ENCODE measurements at places on chromosomes 6 and 20. TPM values are rescaled to one million over a fixed set of nuclear protein-coding genes. Genes with fewer than 3 reads are reported as not detected.

DNA sequence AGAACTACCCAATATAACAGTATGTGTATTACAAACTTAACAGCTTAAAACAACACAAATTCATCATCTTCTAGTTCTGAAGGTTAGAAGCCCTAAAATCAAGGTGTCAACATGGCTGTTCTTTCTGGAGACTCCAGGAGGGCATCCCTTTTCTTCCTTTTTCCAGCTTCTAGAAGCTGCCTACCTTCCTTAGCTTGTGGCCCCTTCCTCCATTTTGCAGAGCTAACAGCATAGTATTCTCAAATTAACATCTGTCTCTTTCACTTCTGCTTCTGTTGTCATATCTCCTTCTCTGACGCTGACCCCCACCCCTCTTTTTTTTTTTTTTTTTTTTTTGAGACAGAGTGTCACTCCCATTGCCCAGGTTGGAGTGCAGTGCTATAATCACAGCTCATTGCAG, 52.8 kb upstream of the AKIRIN2 start:
- no peak for DNase-seq

Gene B3GALT4
- total RNA-seq = 3.7 TPM

GRCh38 chr6:43809417-43810305, 39.6 kb downstream of the VEGFA start:
- no peak for DNase-seq

Gene PHACTR3
- total RNA-seq = not detected

GRCh38 chr6:169865346-169866139, 114.1 kb downstream of the ERMARD start:
- DNase-seq = no peak

DNA sequence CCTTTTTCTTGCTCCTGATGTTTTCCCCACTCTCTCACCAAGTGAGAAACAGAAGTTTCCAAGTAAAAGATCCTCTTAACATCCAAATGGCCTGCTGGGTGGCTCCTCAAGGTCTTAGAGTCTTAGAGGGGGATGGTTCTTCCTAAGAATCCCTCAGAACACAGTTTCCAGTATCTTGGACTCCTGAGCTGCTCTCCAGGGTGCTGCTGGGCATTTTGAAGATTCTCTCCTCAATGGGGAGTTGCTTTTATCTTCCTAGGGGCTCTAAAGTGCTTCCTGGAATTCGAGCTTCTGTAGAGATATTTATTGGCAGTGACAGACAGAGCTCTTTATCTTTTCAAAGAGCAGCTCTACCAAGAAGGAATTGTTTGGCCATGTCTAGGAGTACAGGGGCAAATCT, 70.8 kb upstream of the SLC35B3 start:
- no peak for DNase-seq

GRCh38 chr6:84871925-84872324, 107.5 kb upstream of the TBX18 start:
- DNase-seq = no peak

GRCh38 chr20:20814685-20815084, 102.2 kb upstream of the RALGAPA2 start:
- DNase-seq = no peak

Gene ZFP57
- not detected for total RNA-seq

- no peak for DNase-seq
Observed at GRCh38 chr20:64182146-64182865, 18.1 kb downstream of the MYT1 start.

DNA sequence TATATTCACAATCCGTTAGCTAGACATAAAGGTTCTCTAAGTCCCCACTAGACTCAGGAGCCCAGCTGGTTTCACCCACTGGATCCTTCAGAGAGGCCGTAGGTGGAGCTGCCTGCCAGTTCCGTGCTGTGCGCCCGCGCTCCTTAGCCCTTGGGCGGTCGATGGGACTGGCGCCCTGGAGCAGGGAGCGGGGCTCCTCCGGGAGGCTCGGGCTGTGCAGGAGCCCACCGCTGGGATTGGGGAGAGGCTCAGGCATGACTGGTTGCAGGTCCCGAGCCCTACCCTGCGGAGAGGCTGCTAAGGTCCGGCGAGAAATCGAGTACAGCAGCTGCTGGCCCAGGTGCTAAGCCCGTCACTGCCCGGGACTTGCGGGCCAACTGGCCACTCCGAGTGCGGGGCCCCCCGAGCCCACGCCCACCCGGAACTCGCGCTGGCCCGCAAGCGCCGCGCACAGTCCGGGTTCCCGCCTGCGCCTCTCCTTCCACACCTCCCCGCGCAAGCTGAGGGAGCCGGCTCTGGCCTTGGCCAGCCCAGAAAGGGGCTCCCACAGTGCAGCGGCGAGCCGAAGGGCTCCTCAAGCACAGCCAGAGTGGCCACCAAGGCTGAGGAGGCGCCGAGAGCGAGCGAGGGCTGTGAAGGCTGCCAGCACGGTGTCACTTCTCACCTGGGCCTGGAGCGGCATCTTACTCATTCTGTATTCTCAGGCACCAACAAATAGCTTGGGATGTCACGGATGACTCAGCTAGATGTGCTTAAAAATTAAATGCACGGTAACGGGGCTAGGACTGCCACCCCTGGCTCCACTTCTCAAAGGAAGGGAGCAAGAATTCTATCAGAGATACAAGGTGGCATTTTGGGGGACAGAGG, 44.1 kb downstream of the IRF4 start:
- DNase-seq = no peak

GRCh38 chr6:33314515-33314942, 651 bp upstream of the TAPBP start:
- peak; percentile 67 for DNase-seq

Gene AVP
- total RNA-seq = not detected

Gene IL20RA
- total RNA-seq = not detected

- no peak for DNase-seq
Observed at GRCh38 chr6:132209351-132209750, 191.9 kb downstream of the MOXD1 start.

DNA sequence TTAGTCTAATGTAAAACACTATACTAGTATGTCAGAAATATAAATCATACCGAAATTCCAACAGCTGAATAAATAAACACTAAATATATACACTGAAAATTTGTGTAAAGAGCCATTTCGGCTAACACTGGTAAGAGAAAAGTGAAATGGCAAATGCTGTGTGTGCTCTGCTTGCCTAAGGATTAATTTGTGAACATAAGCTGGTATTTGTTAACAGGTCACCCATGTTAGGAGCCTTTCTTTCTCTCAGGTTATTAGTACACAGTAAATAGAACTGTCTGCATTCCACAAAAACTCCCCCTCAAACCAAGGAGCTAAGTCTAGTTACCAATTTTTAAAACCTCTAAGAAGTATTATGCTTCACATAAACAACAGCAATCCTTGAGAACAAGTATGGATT, 27.0 kb downstream of the ELOVL5 start:
- no peak for DNase-seq

GRCh38 chr6:5529015-5529414, 267.7 kb downstream of the FARS2 start:
- no peak for DNase-seq

- DNase-seq = no peak
Observed at GRCh38 chr6:116156405-116157326, 30.7 kb upstream of the COL10A1 start.

Gene HLA-DRA
- total RNA-seq = 14.2 TPM

Gene SYTL3
- 38.5 TPM for total RNA-seq

GRCh38 chr6:123515715-123516114, 121.0 kb downstream of the TRDN start:
- DNase-seq = no peak

DNA sequence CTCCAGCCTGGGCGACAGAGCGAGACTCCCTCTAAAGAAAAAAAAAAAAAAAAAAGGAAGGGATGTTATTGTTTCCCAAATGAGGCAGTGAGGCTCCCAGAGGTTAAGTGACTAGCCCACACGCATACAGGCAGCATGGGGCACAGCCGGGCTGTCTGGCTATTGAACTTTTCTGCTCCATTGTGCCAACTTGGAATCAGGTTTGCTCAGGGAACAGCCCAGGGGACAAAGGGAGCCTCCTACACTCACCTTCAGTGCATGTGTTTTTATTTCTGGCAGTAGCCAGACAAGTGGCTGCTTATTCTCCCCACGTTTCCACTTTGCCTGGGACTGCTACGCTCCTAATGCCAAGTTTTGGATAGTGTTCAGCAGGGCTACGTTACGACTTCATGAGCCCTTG, 10.7 kb downstream of the ETV7 start:
- DNase-seq = no peak

DNA sequence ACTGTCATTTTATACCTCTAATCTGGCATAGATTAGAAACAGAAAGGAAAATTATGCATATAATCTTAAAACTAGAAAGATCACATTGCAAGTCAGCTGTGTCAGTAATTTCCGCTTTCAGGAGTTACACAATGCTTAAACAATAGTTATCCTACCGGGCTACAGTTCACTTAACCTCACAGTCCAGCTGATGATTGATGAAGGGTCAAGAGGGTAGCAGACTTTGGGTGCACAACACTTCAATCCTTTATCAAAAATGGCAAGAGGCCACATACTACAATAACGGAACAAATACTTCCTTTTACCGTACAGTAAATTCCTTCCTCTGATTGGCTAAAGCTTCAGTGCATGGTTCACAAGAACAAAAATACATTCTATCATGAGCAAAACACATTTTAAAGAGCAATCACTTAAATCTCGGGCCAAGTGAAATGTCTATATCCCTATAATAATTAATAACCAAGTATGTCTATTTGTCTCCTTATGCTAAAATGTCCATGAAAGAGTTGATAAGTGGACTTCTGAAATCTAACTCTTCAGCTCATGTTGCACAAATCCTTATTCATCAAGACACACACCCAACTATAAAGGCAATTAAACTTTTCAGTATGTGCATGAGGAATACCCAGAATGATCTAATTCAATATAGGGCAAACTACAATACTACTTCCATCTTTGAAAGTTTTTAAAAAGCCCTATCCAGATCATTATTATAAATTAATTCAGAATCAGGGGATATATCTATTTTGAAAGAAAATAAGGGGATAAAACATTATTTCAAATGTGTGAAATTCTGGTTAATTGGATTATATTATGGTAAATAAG, 76.8 kb downstream of the HIVEP2 start:
- no peak for DNase-seq

- DNase-seq = no peak
Observed at GRCh38 chr6:13268913-13269518, 59.3 kb downstream of the TBC1D7 start.

DNA sequence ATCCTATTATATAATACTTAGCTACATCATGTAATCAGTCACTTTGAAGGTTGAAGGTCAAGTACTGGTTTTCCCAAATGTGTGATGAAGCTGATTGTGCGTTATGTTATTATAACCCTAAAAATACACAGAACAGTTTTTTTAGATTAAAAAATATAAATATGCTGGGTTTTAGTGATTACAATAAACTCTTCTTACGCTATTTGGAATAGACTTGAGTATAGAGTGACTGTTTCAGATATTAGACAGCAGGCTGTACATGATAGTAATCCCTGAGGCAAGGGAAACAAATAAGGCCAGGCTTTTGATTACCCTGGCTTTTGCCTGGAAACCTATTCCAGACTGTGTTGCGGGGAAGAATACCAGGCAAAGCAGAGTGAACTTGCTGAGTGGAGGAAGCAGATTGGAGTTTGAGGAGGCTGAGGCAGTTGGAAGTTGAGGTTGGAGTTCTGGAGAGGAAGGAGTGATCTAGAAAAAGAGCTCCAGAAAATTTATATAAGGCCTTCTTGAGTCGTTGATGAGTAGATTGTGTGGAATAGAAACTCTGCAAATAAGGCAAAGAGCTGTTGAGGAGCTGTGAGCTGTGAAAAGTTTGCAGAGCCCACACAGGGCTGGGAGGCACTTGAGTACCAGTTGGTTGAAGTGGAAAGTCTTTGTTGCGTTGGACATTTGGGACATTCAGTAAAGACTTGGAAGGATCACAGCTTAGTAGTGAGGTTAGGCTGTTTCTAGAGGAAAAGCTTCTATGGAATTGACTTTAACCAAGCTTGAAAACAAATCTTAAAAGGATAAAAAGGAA, 26.4 kb downstream of the MAP3K4 start:
- no peak for DNase-seq

- DNase-seq = no peak
Observed at GRCh38 chr6:114735025-114735735, 392.4 kb upstream of the HS3ST5 start.

DNA sequence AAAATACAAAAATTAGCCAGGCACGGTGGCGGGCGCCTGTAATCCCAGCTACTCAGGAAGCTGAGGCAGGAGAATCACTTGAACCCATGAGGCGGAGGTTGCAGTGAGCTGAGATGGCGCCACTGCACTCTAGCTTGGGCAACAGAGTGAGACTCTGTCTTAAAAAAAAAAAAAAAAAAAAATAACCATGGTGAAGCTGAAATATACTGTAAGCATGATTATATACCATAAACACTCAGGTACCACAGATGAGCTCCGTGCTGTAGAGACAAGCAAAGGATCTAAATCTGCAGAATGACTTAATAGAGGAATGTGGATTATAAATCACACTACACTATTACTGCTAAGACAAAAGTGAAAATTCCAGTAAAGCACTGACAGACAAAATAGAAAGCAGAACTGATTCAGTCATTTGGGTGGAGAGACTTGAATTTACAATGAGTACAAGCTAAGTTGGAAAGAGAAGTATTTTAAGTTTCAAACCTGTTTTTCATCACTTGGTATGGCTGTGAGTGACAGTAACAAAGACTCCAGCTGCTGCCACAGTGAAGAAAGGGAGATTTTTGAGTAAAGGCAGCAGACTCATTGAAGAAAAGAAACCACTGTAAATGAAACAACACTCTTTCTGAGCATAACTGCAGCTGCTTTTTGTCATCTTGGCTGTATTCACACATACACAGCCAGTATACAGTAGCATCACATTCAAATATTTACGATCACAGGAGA, 322.1 kb downstream of the RNGTT start:
- DNase-seq = no peak

- peak; percentile 36 for DNase-seq
Observed at GRCh38 chr6:42007286-42008137, 42.8 kb upstream of the TAF8 start.

GRCh38 chr20:8790442-8791074, 278.3 kb upstream of the PLCB4 start:
- no peak for DNase-seq

Gene MGME1
- 14.4 TPM for total RNA-seq

- no peak for DNase-seq
Observed at GRCh38 chr6:125846292-125847024, 55.7 kb downstream of the NCOA7 start.

Gene ESR1
- 0.54 TPM for total RNA-seq

- no peak for DNase-seq
Observed at GRCh38 chr6:136169394-136170148, 80.5 kb downstream of the MTFR2 start.

Gene SPATS1
- total RNA-seq = not detected

GRCh38 chr6:11851387-11851786, 72.8 kb upstream of the ADTRP start:
- DNase-seq = no peak

Data from activated T-cell treated with anti-CD3 and anti-CD28 coated beads, Interleukin-2, amount 50 U/mL, for 4 hours (primary cell).